ENCODE measurements at places on chromosomes 11 and 22.

DNA sequence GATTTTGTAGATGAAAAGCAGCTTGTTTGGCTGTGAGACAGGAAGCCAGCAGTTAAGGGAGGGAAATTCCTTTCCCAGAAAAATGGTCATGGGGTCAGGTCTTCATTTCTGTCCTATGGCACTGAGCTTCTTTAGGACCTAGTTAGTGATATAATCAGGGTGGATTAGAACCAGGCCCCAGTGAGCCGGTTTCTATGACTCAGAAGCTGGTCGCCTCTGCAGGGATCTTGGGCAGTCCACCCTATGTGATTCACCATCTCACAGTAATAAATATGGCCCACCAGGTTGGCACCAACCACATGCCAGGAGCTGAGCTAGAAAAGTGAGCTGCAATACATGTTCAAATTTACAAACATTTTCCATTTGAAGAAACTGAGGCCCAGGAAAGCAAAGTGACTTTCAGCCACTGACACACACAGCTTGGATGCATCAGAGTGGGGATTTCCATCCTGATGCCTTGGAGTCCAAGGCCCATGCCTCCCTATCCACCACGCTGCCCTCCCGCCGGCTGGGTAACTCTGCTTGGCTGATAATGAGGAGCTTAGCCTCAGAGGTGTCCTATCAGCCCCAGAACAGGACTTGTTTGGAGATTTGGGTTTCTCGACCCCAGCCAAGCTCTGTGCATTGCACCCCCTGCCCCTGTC is 42.0 kb downstream of the CD82 start:
- DNase-seq, result peak; percentile 57

- DNase-seq, result peak; percentile 61
These were observed 28.3 kb upstream of the IGSF22 start for GRCh38 chr11:18754308-18754707.

- no peak for DNase-seq
These were observed 105.2 kb upstream of the RRM1 start for GRCh38 chr11:3989276-3989920.

DNA sequence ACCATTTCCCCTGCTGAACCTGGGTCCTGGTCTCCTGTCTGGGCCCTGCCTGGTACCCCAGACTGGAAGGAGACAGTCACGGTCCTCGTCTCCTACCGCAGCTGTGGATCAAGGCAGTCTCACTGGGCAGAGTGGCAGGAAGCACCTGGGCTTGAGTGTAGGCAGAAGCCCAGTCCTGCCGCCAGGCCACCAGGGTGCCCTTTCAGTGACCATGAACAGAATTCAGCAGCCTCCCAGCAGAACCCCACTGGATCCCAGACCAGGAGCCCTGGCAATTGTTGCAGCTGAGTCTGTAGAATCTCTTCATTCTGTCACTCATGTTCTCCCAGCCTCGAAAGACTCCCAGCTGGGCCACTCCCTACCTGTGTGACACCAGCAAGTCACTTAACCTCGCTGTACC is 25.5 kb upstream of the CREB3L1 start:
- DNase-seq, result no peak

- no peak for DNase-seq
These were observed 10.9 kb downstream of the POU2AF1 start for GRCh38 chr11:111368285-111368560.

DNA sequence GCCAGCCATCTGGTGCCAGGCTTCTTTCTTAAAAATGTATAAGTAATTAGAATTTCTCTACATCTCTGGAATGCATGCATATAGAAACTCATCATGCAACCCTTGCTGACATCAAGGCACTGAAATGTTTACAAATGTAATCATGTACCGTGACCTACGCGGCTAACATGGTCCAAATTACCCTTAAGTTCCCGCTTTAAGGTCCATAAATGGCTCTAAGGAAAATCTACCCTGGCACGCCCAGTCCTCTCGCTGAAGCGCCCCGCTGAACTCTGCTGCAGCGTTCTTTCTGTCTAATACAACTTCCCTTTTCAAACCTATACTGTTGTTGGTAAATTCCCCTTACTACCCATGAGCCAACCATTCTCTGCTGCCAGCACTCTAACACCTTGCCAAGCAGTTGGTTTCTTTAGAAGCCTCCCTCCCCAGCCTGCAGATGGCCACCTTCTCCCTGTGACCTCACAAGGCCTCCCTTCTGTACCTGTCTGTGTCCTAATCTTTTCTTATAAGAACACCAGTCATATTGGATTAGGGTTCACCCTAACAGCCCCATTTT is 13.5 kb upstream of the HMOX1 start:
- DNase-seq, result no peak

All from RPMI7951 (cell line).